Lower lobe of right lung (tissue), 2 donors: ENCODE measurements at places on chromosomes 1 and 21. TPM values are rescaled to one million over a fixed set of nuclear protein-coding genes. Genes with fewer than 3 reads are reported as not detected.

TFF2 gene
- total RNA-seq, result not detected

SHCBP1L gene
- total RNA-seq, result not detected

DNA sequence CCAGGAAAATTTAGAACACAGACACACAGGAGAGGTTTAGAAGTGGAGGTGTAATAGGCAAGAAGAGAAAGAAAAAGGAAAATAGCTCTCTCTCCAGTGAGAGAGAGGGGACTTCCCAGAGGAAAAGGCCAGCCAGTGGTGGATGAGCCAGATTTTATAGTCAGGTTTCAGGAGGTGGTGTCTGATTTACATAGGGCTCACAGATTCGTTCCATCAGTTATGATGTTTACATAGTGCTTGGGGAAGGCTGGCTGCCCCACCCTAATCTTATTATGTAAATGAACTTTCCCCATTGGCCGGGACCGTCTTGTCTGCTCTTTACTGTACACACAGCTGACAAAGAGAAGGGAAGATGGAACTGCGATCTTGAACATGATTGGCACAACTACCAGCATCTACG lies 797.3 kb downstream of the PLA2G4A start:
- DNase-seq, result no peak

GPR52 gene
- 2.6 TPM for total RNA-seq

FBXO2 gene
- 13.4 TPM for total RNA-seq

KRTAP19-3 gene
- total RNA-seq, result not detected

POU3F1 gene
- total RNA-seq, result not detected

DNA sequence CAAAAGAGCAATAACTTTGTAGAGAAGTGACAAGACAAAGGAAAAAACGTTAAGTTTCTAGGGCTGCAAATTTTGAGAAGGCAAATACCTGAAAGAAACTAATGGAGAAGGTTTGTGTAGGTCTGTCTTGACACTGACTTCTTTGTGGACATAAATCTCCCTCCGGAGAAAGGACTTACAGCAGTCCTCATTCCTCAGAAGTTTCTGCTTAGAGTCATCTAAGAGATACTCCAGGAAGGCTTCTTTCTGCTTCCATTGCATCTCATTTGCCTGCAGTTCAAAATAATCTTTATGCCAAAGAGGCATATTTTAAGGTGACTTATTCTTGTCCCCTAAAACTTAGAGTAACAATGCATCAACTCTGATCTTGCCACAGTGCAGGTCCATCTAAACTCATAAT lies 4.4 kb upstream of the C4BPB start:
- no peak for DNase-seq

DNA sequence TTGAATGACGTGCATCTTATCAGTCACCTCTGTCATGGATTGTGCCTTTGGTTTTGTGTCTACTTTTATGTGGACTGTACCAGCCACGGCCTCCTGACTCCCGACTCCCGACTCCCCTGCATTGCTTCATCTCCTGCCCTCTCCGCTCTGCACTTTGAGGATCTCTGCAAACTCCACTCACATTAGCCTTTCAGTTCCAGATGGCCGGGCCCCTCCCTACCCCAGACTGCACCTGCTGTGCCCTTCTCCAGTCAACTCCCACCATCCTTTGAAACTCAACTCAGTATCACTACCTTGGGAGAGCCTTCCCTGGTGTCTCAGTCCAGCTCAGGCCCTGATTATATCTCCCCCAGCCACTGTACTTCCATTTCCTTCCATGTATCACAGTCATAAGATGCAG lies 71.4 kb downstream of the MDM4 start:
- DNase-seq, result no peak

GRCh38 chr1:8873506-8874229 lies 4.8 kb downstream of the ENO1 start:
- DNase-seq, result peak; percentile 86

KANK4 gene
- total RNA-seq, result 4.4 TPM

DNA sequence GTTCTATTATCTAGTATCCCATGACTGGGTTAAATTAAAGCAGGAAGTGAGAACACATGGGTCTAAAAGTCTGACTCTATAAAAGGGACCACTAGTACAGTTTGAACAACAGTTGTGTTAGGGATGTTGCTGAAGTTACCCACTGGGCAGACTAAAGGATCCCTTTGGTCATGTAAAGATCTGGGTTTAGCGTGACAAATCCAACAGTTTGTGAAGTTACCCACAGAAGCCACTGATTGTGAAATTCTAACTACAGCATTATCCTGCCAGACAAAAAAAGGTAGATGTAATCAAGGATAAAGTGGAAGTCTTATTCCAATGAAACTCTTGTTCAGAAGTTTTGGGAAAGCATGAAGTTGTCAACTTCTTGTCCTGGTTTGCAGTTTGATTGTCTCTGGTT lies 5.7 kb downstream of the QSOX1 start:
- no peak for DNase-seq

- no peak for DNase-seq
Observed at GRCh38 chr1:30599721-30600120, 123.7 kb downstream of the MATN1 start.

DNA sequence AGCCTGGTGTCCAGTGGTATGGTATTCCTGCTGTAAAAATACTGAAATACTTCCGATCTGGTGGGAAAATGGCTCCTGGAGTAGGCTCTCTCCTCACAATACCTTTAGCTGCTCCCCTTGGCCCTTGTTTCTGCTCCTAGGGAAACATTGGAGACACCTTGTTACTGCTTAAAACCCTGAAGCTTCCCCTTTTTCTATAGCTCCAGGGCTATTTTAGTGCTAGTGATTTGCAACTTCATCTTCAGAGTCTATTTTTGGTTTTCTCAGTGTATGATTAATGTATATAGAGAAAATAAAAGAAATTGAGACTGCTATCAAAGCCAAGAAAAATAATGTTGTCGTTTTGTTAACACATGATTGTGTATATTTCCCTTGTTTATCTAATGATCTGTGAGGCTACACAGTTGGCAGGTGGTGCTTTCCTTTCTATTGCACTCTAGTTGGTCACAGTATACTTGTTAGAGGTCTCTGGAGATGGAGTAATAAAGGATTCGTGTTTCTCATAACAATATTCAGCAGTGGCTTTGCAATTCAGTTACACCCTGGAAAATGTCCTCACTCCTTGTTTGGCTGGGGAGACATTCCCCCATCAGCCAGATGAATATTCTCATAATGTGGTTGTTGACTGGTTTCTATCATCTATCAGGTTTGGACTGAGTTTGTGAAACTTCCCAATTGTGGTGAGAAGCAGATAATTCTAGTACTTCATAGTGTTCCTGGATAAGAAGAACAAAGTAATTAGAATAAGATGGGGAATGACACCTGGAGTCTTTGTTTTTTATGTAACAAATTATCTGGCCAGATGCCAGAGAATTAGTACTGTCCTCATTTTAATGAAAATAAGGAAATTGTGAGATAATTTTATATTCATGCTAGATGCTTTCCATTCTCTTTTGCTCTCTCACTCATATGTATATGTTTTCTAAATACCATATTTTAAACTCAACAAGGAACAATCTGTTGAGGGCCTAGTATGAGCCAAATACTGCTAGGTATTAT lies 44.8 kb upstream of the CACYBP start:
- no peak for DNase-seq

DNA sequence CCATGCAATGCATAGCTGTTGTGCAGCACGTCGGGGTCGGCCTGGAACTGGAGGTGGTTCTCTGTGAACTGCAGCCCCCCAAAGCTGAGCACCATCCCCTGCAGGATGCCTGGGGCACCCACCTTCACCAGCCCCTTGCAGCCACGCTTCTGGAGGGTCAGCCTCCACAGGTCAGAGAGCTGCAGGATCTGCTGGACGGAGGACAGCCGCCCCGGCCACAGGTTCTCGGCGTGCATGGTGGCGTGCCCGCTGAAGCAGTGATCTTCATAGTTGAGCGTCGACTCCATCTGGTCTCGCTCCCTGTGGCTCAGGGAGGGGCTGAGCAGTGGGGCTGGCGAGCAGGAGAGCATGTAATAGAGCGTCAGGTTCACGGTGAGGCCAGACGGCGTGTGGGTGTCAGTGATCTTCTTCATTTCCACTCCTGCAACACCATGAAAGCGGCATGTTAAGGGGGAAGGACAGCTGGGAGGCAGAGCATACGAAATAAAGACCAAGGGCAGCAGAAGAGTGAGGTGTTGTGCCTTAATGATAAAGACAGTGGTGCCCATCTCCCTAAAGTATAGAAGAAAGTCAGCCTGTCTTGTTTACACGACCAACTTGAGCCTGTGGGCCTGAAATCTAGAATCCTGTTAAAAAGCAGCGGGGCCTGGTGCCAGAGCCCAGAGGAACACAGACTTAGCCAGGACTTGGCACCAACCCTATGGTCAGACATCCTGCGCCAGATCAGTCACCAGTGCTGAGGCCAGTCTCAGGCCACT lies 3.0 kb downstream of the KIAA2013 start:
- no peak for DNase-seq

GRCh38 chr1:31689854-31690253 lies 14.0 kb downstream of the COL16A1 start:
- DNase-seq, result no peak

- no peak for DNase-seq
Observed at GRCh38 chr1:43938892-43939587, 5.4 kb downstream of the ARTN start.

- no peak for DNase-seq
Observed at GRCh38 chr21:46660505-46660904, 25.0 kb downstream of the PRMT2 start.

GRCh38 chr1:5125208-5125607 lies 470.8 kb downstream of the AJAP1 start:
- DNase-seq, result no peak

GRCh38 chr1:67044631-67045270 lies 9.2 kb downstream of the SLC35D1 start:
- no peak for DNase-seq

LY9 gene
- total RNA-seq, result 1.8 TPM

GRCh38 chr1:3774276-3774945 lies 1.9 kb downstream of the SMIM1 start:
- no peak for DNase-seq

DNA sequence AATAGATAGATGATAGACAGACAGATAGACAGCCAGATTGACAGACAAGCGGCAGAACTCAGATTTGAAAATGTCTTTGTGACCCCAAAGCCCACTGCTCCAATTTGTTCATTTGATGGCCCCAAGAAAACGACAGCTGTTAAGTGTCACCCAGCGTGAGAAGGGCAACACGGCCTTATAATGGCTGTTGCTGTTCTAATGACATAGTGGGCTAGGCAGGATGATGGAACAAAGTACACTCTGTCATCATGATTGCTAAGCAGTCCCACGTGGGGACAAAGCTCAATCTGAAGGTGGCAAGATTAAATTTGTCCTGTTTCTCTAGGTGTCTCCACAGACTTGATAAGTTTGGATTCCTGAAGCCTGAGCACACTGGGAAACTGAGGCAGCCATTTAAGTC lies 112.9 kb downstream of the DAB1 start:
- no peak for DNase-seq

DNA sequence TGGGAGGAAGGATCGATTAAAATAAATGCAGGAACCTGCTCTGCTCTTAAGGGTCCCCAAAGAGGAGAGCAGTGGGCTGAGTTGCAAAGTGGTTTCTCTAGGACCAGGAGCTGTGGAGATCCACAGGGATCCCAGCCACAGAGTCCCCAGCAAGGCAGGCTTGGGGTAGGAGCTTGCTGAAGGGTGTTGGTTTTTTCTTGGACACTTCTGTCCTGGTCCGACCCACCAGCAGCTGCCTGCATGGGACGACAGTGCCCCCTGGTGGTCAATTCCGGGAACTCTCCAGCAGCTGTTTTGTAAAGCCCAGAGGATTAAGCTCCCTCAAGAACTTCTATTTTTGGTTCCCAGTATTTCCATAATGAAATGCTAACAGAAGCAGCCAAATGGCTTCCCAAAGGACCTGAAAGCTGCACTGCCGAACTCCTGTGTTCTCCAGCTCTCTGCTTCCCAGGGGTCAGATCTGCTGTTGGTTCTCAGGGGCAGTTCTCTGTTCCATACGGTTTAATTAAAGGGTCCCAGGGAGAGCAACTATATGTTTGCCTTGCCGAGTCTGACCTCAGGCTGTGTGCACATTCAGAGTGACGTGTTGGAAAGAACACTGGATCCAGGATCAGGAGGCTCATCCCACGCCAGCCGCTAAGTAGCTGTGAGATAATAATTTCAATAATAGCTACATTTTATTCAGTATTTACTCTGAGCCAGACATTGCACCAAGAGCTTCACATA lies 23.2 kb downstream of the NENF start:
- peak; percentile 86 for DNase-seq

PTGFR gene
- total RNA-seq, result 4.5 TPM

DNA sequence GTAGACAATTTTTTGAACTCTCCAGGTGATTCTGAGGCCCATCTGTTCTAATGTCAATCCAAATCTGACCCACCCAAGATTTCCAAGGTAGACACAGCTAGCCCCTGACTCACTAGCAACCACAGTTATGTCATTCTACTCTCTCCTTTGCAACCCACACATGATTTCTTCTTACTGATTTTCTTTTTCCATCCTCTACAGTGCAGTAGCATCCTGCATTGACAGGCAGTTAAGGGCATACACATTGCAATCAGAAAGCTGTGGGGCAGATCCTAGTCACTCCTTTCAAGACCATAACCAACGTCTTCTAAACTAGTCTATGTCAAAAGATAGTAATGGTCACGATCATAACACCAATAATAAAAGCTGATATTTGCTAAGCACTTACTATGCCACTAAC lies 54.2 kb downstream of the JAK1 start:
- no peak for DNase-seq

DNA sequence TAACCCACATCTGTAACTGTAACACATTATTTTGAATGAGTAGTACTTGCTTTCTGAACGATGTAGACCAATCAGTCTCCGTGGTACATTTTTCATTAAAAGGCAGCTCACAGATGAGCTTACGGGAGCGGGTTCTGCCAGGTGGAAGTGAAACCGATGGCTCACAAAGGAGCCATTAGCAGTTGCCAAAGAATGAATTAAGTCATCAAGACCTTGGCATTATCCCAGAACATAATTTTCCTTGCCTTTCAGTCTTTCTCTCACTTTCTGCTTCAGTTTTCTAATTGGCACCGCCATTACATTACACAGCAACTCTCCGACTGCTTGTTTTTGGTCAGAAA lies 33.5 kb upstream of the UTS2 start:
- no peak for DNase-seq

DNA sequence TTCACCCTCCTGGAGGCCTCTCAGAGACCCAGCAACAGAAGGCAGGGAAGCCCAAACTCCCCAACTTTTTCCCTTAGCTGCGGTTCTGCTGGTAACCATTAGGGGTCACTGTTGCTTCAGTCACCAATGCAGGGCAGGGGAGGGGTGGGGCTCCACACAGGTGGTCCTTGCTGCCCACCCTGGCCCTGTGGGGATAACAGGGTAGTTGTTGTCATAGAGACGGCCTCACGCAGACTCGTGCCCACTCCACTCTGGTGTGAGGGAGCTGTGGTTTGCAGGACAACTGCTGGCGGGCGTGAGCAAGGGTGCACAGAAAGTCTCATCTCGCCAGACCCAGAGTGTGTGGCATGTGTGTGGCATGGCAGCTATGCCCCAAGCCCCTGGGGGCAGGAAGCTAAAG lies 19.9 kb downstream of the INSRR start:
- no peak for DNase-seq

NPL gene
- total RNA-seq, result 48.7 TPM

- DNase-seq, result no peak
Observed at GRCh38 chr1:20551161-20551560, 1.2 kb upstream of the FAM43B start.

CFHR2 gene
- not detected for total RNA-seq

TRAF3IP3 gene
- 12.4 TPM for total RNA-seq
